ENCODE measurements at places on chromosomes 3 and 15. TPM values are rescaled to one million over a fixed set of nuclear protein-coding genes. Genes with fewer than 3 reads are reported as not detected.

FES gene
- total RNA-seq: 6.2 TPM

GOLGA8G gene
- not detected for total RNA-seq

GABRG3 gene
- not detected for total RNA-seq

DNASE1L3 gene
- not detected for total RNA-seq

Measured in activated naive CD8-positive, alpha-beta T cell treated with anti-CD3 and anti-CD28 coated beads, Interleukin-2, amount 10 ng/mL, durations not matched to agents 7 days and 5 days (primary cell).